NCI-H510A treated with DMSO at 0.1 percent for 48 hours (cell line): ENCODE measurements at places on chromosomes 11 and 22.
A peak's percentile ranks its signal among the peaks of the same experiment; 100 is the strongest.

GRCh38 chr22:26323013-26323412 is 106.0 kb upstream of the ASPHD2 start:
- DNase-seq = no peak

- DNase-seq = no peak
Measured at GRCh38 chr22:22155146-22155545, 89.4 kb upstream of the VPREB1 start.

GRCh38 chr11:67464411-67465188 is 4.5 kb downstream of the TMEM134 start:
- peak; percentile 49 for DNase-seq

- no peak for DNase-seq
Measured at GRCh38 chr11:28318871-28319270, 210.7 kb downstream of the METTL15 start.

- no peak for DNase-seq
Measured at GRCh38 chr11:130170345-130170744, 10.8 kb downstream of the ST14 start.

GRCh38 chr22:42473484-42474193 is 41.4 kb upstream of the NFAM1 start:
- peak; percentile 46 for DNase-seq

DNA sequence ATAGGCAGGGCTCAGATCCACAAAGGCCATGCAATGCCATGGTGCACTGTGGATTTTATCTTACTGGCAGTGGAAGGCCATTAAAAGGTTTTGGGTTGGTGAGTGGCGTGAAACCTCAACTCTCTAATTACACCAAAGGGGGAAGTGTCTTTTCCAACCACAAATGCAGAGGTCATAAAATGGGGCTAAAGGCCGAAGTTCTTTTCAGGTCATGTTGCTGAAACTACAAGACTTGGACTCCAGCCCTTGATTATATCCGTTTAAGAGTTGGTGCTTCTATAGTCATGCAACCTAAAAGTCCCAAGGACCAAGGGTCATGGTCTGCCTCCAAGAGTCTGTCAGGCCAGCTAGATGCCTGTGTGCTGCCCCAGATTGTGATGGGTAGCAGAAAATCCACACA is 434.3 kb downstream of the RAB38 start:
- DNase-seq = no peak
